ENCODE measurements at places on chromosomes 3 and 15.

- no peak for DNase-seq
These were observed 1102.6 kb upstream of the EPHA6 start for GRCh38 chr3:95711789-95712188.

DNA sequence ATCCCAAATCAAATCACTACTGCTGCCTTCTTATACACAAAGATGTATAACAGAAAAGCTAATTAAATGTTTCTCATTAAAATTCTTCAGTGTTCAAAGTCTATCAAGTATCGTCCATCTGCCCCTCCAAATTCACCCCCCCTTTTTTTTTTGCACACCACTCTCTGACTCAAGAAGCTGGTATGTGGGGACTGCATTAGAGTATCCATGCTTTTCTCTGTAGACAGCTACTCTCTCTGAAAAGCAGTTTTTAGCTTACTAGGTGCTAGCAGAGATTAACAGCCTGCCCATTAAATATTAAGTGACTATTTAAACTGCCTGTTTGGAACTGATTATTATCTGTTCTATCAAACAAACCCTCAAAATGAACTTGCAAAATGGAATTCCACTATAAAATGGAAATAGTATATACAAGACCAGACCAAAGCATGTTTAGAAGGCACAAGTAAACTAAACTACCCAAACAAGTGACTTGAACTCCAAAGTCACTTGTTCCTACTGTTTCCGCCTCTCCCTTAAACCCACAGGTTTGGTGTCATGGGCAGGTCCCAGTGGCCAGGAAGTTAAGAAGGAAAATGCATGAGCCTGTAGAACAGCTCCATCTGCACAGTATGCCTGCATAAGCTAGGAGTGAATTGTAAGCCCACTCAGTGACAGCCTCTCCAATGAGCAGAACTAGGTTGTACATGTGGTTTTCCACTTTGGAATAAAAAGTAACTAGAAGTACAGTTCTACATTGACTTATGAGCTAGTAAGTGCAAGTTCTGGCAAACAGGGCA is 32.5 kb downstream of the GBE1 start:
- DNase-seq, result no peak

- DNase-seq, result no peak
These were observed at the start of gene LINGO1 for GRCh38 chr15:77632534-77633133. LINGO1 (minus strand) TSS chr15:77632912; CDS start chr15:77632315, 597 bp downstream.

GRCh38 chr15:40002295-40002694 is 36.7 kb downstream of the SRP14 start:
- DNase-seq, result no peak

GRCh38 chr15:60937278-60937677 is 291.8 kb downstream of the RORA start:
- no peak for DNase-seq

DNA sequence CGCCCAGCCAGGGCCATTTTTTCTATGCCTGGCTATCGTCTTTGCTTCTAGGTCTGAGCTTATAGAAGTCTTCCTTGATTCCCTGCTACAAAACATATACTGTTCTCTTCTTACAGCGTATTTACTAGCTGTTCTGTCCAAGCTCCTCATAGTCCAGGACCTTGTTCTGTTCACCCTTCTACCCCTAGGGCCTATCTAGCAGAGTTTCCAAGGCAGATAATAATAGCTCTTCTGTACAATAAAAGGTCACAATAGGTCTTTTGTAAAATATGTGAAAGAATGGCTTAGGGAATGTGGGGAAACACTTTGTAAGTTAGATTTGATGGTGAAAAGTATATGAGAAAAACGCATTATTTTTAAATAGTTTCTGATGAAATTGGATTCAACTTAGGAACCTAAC is 158.2 kb downstream of the P3H2 start:
- DNase-seq, result no peak

DNA sequence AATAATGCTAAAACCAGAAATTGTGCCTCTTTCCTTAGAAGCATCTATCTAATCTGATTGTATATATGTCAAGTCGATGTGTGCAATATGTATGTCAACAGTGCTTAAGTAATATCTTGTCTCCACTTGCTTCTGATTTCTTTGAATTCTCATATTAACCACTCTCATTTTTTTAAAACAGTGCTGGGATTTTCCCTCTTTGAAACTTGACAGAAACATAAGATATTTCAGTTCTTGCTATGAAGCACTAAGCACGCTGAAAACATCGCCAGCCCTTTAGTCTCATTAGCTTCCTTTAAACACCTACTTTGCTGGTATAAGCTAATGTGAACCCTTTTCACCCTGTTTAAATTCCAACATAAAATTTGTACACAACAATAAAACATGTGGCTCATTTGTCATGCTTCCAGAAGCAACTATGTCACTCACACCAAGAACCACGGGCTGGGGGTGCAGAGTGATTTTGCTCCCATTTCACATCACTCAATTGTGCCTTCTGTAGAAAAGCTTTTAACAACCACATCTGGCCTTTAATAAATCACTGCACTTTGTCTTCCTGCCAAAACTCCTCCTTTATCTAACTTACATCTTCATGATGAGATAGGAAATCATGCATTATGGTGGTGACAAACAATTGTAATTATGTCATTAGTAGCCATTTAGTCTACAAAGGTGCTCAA is 185.2 kb downstream of the FOXP1 start:
- DNase-seq, result no peak

- DNase-seq, result no peak
These were observed 50.3 kb upstream of the ACTL6A start for GRCh38 chr3:179512378-179512777.

DNA sequence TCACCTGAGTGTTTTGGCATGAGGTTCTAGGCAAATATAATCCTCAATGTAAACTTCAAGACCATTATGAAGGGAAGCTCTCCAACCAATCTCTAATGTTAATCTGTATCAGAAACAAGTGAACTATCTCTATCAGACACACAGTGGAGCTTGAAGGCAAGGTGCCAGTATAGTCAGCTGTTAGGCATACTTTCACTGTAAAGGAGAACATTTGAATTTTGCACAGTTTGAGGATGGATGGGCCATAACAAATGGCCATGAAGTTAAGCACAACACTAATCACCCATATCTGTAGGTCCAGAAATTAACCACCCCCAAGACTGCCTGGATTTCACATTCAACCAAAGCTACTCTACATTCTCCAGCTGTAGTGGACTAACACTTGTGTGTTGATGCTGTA is 69.1 kb upstream of the LMOD3 start:
- DNase-seq, result no peak

DNA sequence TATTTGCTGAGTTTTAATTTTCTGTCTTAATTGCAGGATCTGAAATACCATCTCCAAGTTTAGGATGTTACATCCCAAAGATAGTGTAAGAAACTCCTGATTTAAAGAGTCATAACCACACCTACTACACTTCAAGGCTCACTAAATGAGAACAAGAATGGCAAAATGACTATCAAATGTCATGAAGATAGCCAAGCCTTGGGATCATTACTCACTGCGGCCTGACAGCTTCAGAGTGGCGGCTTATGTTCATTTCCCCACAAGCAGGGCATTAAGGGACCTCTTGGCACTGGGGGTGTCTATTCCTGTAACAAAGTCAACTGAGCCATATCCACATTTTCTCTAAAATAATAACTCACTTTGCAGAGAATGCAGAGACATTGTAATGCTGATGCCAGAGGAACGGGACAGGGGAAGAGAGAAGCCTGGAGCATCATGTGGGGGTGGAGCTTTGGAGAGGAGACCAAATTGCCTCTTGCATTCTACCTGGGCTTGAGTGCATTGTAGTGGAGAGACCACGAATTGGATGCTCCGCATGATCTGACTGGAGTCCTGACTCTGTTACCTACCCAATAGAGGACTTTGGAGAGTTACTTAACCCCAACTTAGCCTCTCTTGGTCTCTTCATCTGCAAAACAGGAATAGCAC is 219.2 kb downstream of the OPA1 start:
- no peak for DNase-seq

DNA sequence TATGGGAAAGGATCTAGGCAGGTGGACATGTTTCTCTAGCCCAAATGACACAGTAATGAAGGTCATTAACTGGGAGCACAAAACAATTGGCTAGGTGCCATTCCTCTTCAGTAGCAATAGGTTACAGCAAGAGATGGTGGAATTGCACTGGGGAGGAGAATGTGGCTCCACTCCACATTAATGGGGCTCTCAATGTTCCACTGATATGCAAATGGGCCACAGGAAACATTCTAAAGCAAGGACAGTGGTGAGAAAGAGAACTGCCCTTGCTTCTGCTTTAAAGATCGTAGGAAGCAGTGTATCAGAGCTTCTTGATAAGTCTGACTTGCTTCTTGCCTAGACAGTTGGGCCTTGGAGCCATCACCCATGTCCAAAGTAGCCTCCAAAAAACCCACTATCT is 271.4 kb upstream of the PPP2R3A start:
- no peak for DNase-seq

DNA sequence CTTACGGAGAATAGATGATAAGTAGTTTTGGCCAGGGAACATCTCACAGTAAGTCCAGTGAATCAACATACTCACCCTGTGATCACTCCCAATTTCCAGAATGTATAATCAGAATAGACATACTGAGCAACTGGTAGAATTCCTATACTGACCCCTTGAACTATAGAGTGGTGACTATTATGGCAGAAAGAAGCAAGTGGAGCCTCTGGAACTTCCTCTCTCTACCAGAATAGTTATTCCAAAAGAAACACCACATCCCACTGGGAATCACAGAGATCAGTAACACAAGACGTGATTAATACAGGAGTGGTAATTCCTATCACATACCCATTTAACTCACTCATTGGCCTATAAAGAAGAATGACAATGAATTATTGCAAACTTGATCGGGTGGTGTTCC is 50.1 kb upstream of the TRIM42 start:
- DNase-seq, result no peak

DNA sequence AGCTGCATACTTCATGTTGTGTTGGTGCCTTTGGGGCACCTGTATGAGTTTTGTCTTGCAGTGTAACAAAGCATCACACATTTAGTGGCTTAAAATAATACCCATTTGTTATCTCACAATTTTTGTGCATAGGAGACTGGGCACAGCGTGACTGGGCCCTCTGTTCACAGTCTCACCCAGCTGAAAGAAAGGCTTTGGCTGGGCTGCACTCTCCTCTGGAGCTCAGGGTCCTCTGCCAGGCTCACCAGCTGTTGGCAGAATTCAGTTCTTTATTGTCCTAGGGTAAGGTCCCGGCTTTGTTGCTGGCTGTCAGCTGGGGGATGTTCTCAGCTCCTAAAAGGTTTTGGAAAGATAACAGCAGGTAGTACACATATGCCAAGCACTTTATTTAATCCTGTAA is 263.3 kb downstream of the CLSTN2 start:
- no peak for DNase-seq

DNA sequence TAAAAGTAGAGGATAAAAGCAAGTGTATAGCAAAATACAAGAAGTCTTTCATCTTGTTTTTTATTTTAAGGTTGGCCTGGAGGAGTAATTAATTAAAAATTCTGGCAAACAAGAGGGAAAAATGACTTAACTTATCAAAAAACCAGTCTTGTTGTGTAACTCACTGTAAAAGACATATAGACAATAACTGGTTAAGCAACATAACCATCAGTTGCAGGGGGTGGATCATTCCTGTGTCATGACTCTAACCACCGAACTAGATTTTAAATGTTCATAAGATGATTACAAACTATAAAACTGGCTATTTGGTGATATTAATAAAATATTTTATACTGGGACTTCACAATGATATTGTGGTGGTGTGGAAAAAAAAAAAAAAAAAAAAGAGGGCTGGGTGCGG is 130.6 kb downstream of the STAG1 start:
- DNase-seq, result no peak

GRCh38 chr3:29764603-29765254 is 483.9 kb downstream of the RBMS3 start:
- DNase-seq, result no peak

DNA sequence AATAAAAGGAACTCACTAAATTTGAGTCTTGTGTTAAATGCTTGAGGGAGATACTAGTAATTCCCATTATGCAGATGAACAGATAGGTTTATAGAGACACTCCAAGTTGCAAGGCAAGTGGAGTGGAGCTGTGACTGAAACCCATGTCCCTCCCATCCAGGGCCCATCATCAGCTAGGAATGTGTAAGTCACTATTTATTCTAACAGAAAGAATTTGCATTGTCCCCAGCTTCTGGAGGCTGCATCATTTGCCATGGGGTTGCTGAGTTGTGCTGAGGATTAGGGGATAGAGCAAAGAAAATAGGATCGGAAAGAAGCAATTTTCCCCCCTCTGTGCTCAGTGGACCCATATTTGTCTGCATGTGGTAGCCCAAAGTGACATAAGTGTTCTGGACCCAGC is 197.4 kb upstream of the RGMA start:
- no peak for DNase-seq

DNA sequence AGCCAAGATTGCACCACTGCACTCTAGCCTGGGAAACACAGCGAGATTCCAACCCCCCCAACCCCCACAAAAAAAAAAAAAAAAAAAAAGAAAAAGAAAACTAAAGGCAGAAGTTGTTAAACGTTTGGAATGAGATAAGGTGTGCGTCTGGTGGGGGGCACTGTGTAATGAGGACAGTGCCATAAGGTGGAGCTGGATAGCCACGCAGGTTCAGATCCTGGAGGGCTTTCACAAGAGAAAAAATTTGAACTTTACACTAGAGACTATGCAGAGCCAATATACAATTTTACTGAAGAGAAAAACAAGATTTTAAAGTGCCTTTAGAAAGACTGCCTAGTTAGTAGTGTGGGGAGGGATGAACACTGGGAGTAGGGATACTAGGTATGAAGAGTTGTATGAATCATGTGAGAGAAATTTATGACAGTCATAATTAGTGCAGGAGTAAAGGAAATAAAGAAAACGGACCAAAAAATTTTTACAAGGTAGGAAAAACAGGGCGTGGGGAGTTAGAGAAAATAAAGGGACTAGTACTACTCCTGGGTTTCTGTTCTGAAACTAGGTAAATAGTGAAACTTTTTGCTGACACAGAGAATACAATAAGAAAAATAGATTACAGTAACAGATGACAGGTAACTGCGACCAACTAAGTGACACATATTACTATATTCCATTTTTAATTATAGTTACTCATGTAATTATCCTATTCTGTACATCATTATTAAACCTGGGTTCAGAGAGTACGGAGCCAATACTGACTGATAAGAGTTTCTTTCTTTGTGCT is 108.1 kb downstream of the PEAK1 start:
- no peak for DNase-seq

GRCh38 chr15:70029297-70029701 is 68.4 kb downstream of the TLE3 start:
- DNase-seq, result no peak

DNA sequence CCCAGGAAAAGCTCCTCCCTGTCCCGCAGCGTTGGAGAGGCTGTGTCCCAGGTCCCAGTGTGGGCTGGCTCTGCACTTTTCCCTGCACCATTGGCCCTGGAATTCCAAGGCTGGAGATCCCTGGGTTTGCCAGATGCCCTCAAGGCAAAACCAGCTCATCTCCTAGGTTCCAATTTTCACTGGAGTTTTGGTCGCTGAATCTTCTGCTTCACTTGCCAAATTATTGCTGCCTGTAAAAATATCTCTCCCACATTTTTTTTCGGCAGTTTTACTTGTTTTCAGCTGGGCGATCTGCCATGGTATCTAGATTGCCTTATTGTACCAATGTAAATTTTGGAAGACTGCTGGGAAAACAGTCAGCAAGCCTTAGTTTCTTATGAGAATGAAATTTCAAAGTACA is 150.9 kb upstream of the ATP10A start:
- DNase-seq, result no peak

Data from activated CD4-positive, alpha-beta T cell treated with anti-CD3 and anti-CD28 coated beads for 24 hours (primary cell).